ENCODE measurements at places on chromosomes 12 and 14.

DNA sequence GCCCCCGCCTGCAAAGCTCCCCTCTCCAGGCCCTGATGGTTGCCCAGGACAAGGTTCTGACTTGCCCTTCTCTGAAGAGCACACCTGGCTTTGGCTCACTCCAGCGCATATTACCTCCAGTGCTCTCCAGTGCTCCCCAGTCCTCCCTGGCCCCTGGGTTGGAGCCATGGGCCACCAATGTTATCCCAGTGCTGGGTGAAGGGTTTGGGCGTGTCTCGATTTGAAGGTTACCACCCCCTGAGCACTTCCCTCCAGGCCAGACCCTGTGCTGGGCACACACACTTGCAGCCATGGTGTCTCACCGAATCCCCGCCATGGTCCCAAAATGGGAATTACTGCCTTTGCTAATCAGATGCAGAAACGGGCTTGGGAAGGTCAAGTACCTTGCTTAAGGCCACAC lies 11.1 kb downstream of the RITA1 start:
- DNase-seq, result no peak

DNA sequence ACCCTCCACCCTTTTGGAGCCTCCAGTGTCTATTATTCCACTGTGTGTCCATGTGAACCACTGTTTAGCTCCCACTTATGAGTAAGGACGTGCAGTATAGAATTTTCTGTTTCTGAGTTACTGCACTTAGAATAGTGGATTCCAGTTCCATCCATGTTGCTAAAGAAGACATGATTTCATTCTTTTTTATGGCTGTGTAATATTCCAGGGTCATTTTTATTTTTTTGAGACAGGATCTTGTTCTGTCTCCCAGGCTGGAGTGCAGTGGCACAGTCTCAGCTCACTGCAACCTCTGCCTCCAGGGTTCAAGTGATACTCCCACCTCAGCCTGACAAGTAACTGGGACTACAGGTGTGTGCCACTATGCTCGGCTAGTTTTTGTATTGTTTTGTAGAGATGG lies 31.6 kb downstream of the EML1 start:
- no peak for DNase-seq

DNA sequence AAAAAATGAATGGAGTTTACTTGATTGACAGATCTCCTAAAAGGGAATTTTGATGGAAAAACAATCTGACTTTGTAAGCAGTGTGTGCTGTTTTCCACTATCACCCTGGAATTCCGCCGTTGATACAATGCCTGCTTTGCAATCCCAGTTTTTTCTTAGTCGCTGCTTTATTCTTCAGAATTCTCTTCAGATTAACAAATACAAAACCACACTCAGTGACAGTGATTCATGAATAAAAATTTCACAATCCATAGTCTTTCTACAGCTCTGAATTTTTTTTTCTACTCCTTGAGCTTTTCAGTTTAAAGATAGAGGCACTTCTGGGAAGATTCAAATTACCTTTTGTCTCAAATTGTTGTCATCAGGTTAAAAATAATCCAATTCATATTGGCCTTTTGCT lies 44.6 kb upstream of the KITLG start:
- no peak for DNase-seq

GRCh38 chr12:108119974-108120862 lies 8.9 kb upstream of the WSCD2 start:
- no peak for DNase-seq

GRCh38 chr14:27672047-27672446 lies 1074.2 kb upstream of the NOVA1 start:
- no peak for DNase-seq

DNA sequence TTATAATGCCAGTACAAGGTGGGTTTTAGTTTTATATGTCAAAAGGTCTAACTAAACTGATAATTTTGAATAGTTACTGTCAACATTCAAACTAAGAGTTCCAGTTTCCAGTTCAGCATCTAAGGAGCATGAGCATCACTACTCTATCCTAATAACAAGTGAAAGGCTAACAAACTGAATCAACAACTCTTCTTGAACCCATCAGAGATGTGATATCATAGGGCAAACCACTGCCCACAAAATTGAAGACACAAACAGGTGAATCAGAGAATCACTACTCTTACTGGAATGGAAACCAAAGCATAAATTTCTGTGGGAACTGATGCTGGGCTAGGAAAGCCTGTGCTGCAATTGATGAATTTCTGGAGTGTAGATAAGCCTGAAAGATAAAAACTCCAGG lies 140.7 kb upstream of the GRIP1 start:
- DNase-seq, result no peak

GRCh38 chr12:30925607-30926242 lies 823 bp upstream of the TSPAN11 start:
- no peak for DNase-seq

DNA sequence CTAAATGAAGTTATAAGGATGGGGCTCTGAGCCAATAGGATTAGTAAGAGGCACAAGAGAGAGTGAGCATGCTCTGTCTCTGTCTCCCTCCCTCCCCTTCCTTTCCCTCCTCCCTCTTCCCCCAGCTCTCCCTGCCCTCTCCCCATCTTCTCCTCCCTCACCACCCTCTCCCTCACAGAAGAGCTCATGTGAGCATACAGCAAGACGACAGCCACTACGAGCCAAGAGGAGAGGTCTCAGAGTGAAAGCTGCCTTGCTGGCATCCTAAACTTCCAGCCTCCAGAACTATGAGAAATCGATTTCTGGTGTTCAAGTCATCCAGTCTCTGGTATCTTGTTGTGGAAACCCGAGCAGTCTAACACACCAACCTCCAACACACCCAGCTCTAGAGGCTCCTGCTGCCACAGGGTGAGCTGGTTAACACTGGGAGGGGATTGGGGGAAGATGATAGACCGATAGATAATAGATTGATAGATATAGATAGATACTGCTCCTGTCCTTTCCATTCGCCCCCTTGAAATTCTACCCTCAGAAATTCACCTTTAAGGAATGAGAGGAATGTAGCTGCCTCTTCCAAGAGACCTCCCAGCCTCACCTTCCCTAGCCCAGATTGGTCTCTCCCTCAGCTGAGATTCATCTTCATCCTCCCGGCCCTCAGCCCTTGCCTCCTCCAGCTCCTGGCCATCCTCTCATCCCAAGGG lies 25.8 kb upstream of the ACTN1 start:
- DNase-seq, result no peak
